ENCODE measurements at places on chromosomes 6 and 20.

- no peak for DNase-seq
Measured at GRCh38 chr20:38196076-38196475, 31.0 kb upstream of the TGM2 start.

- DNase-seq, result no peak
Measured at GRCh38 chr6:95519228-95520037, 57.9 kb upstream of the MANEA start.

GRCh38 chr20:20733943-20734342, 21.5 kb upstream of the RALGAPA2 start:
- no peak for DNase-seq

DNA sequence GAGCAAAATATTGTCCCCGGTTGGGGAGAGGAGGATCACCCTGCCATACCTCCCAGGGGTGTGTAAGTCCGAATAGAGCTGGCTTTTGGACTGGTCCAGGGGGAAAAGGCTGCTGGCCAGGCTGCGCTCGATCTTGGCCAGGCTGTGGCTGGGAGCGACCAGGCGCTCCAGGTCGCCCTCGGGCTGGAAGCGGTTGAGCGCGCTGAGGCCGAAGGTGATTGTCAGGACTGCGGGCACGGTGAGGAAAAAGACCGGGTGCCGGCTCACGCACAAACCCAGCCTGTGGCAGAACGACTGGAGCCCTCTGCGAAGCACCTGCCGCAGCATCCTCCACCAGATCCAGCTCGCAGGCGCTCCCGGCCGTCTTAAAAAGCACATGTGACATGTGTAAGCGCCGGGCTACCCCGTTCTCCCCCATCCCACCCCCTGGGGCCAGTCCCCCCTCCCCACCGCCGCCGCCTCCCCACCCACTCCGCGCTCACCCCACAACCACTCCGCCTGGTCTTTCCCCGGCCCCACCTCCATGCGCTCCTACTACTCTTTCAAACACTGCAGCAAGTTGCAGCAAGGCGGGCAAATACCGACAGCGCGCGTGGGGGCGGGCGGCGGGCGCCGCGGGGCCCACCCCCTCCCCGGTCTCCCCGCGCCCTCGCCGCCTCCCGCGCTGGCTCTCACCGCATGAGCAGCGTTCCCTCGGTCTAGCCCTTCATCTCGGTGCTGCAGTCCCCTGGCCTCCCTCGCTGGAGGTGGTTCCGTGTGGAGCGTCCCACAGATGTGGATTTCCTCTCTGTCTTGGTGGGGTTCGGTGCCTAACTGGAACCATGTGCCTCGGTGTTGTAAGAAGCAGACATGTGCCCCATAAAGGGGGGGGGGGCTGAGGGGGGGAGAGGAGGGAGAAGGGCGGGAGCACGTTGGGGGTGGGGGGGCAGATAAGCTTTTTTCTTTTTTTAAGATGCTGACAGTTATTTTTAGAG, 42.4 kb downstream of the PTCHD4 start:
- DNase-seq, result no peak

DNA sequence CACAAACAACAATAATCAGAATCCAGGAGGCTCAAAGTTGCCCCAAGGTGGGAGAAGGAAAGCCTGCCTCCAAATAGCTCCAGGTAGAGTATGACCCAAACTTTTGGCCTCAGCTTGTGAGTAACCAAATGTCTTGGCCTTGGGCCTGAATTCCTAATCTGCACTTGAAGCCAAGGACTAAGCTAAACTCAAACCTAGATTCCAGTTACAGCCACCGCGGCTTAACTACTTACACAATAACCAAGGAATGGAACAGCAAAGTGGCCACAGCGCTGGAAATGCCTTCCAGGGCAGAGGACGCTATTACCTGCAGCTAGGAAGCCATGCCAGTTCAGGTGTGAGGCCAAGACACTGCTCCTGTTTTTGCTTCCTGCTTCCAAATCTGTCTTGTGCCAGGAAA, 4.6 kb downstream of the NINL start:
- no peak for DNase-seq

- DNase-seq, result no peak
Measured at GRCh38 chr20:60649541-60649940, 602.5 kb upstream of the CDH4 start.

DNA sequence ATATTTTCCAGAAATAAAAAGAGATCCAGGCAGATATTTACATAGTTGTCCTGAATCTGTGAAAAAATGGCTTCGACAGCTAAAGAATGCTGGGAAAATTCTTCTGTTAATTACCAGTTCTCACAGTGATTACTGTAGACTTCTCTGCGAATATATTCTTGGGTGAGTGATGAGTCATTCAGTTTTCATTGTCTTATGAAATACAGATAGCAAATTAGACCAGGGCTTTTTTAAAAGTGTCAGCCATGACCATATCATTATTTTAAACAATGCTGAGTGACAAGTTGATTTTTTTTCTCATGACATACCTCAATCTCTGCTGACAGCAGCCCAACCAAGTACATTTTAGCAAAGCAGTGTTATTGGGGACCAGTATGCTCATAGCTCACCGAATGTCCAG, 32.8 kb downstream of the TSPYL4 start:
- no peak for DNase-seq

- no peak for DNase-seq
Measured at GRCh38 chr6:72626126-72626525, 4.3 kb downstream of the KCNQ5 start.

DNA sequence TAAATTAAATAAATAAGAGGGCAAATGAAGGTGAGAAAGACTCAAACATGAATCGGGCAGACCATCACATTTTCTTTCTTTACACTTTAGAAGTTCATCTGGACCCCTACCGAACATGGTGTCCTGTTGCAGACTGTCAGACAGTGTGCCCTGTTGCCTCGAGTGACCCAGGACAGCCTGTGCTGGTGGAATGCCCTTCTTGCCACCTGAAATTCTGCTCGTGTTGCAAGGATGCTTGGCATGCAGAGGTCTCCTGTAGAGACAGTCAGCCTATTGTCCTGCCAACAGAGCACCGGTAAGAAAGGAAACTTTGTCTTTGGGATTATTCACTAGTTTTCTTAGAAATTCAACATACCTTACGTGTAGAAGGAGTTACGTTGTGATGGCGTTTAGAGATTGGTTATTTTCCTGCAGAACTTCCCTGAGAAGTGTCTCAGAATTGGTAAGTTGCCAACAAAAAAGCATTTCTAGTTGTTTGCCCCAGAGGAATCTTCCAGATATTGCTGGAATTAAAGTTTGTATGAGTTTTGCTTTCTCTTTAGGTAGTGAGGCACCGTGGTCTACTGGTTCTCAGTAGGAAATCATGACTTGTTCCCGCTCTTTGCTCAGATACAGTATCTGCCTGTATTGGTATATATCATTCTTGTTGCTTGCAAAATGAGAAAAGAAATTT, 70.1 kb downstream of the RNF144B start:
- DNase-seq, result no peak

GRCh38 chr20:57605045-57605444, 15.2 kb downstream of the ZBP1 start:
- no peak for DNase-seq

GRCh38 chr6:12800120-12800519, 83.6 kb downstream of the PHACTR1 start:
- DNase-seq, result no peak

Data from NCI-H1092 treated with DMSO at 0.1 percent for 48 hours (cell line).